ENCODE measurements at places on chromosomes 12 and 14.

DNA sequence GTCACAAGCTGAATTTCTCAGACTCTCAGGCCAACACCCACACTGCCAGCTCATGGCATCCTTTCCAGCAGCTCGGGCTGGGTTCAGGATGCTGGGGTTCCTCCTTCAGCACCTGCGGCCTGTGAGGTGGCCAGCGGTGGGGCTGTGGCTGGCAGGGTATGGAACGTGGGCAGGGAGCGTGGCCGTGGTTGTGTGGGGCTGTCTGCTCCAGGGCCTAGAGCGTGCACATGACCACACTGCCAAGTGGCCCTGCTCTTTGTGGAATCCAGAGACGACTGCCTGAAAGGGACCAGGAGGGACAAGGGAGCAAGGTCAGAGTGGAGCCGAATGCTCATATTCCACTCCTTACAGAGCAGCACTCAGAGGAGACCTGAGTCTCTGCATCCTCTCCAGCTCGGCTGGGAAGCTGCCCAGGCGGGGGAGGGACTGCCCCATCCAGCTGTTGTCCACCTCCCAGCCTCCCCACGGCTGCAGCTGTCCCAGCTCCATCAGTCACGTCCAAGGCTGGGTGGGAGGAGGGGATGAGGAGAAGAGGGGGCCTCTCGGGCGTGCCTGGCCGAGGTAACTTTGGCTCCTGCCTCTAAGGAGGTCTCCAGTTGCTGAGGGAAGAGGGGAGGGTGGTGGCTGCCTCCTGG is 71.3 kb downstream of the TSPAN9 start:
- no peak for DNase-seq

- DNase-seq, result no peak
Observed at GRCh38 chr14:37600880-37601741, 5.7 kb downstream of the TTC6 start.

DNA sequence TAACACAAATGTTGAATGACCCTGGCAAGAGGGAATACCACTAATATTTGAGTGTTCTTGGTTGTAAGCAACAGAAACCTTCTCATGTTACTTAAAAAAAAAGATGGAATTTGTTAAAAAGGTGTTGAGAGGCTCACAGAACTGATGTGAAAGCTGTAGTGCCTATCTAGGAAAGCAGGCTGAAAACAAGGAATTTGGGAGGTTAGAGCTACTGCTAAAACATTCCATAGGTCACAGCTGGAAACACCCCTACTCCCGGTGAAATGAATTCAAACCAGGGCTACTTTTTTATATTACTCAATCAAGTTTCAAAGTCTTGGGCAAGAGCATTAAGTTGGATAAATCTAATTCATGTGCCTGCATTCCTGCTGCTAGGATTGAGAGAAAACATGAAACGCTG is 104.1 kb downstream of the SLC35F4 start:
- DNase-seq, result no peak

GRCh38 chr12:42695490-42695995 is 106.0 kb upstream of the PRICKLE1 start:
- no peak for DNase-seq

DNA sequence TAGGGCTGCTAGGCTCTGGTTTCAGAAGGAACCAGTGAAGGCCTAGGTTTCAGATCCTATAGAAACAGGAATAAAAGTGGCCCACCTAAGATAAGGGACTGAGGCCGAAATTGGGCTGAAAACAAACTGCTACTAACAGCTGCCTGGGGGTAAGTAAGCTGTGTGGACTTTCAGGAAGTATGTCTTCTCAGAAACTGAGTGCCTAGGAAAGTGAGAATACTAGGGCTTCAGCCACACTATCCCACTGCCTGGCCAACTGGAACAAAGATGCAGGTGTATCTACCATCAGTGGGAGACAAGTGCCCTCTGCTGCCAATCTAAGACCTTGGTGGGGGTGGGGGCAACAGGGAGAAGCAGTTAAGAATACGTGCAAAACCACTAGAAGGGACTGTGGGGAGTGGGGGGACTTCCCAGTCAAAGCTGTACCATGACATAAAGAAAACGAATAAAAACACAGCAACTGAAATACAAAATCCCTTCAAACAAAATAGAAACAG is 82.5 kb downstream of the MED13L start:
- no peak for DNase-seq

GRCh38 chr12:105948331-105948730 is 190.4 kb downstream of the NUAK1 start:
- no peak for DNase-seq

- DNase-seq, result no peak
Observed at GRCh38 chr12:81500788-81501187, 258.4 kb downstream of the PPFIA2 start.

GRCh38 chr12:6765634-6766581 is at the start of gene PTMS:
TSS of gene PTMS (plus strand) at chr12:6766363. CDS start at chr12:6766706, 343 bp downstream.
- no peak for DNase-seq

DNA sequence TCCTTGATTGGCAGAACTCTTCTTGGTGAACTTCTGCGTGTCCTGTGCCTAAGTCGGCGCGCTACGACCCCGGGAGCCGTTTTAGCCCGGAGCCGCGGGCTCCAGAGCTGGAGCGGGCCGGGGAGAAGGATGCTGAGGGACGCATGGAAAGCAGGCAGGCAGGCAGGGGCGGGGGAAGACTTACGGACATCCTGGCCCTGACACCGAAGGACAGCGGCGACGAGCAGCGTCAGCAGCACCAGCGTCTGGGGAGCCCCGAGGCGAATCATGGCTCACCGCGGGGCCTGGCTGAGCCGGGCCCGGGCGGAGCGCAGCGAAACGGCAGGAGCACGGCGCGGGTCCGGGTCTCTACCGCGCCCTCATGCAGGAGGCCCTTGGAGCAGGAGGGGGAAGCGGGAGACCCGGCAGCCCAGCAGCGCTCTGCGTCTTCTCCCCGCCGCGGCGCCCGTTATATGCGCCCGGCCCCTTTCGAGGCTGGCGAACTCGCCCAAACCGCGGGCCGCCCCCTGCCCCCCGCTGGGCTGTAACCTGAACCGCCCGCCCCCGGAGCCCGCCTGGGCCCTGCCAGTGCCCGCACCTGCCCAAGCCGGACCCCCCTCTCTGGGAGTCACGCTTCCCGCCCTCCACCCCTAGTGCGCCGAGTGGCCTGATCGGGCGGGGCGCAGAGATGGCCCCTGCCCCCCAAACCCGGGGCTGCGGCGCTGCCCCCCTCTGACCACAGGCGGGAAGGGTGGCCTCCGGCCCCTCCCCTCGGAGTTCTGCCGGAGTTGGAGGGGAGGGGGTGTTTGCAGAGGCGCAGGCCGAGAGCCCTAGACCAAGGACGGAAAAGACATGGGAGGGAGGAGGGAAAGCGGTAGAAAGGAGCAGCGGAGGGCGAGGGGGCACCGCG is at the start of gene COL2A1:
TSS of gene COL2A1 (minus strand) at position 424 of the 889 bp plus-strand sequence. CDS start at position 269, 155 bp downstream.
- DNase-seq, result no peak

GRCh38 chr14:22423958-22424357 is 165.1 kb downstream of the DAD1 start:
- no peak for DNase-seq

DNA sequence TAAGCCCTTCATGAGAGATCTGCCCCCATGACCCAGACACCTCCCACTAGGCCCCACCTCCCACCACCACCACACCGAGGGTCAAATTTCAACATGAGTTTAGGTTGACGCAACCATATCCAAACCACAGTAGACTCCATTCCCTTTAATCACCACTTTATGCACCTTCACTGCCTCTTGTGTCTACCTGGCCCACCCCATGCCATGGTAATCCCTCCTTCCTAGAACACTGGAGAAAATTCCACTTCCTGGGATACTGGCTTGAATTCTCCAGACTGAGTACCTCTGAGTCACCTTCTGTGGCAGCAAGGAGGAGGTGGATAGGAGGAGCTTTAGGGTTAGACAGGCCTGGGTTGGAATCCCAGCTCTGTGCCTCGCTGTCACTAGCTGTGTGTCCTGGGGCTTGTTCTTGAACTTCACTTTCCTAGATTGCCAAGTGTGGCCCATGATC is 26.1 kb upstream of the CIPC start:
- DNase-seq, result no peak

GRCh38 chr14:31895646-31896045 is 181.5 kb upstream of the ARHGAP5 start:
- no peak for DNase-seq

- DNase-seq, result no peak
Observed at GRCh38 chr14:106442857-106443256, 916.5 kb downstream of the TMEM121 start.

GRCh38 chr14:65639216-65639615 is 226.7 kb downstream of the FUT8 start:
- DNase-seq, result no peak

GRCh38 chr12:2288875-2289274 is 236.1 kb downstream of the CACNA1C start:
- DNase-seq, result no peak

DNA sequence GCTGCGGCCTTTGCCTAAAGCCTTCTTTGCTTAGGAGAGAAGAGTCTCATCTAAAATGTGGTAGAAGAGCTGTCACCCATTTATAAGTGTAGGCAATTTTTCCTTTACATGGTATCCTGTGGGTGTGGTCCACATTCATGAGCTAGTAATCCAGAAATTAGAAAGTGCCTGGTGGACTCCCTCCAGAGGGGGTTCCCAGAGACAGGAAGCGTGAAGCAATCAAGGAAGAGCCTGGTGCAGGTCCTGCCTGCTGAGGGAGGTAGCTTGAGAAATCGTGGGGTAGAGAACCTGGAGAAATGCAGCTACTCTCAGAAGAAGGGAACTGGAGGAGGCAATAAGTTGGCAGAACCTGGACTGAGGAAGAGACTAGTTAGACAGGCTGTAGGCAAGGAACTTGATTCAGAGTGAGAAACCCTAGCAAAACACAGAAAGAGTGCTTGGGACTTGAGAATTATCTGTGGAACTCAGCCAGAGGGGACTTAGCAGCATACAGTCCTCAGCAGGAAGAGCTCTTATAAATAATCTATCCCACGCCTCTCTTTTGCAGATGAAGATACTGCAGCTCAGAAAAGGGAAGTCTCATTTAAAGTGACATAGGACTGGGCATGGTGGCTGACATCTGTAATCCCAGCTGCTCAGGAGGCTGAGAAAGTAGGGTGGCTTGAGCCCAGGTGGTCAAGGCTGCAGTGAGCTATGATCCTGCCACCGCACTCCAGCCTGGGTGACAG is 182.4 kb upstream of the CCND2 start:
- DNase-seq, result no peak

DNA sequence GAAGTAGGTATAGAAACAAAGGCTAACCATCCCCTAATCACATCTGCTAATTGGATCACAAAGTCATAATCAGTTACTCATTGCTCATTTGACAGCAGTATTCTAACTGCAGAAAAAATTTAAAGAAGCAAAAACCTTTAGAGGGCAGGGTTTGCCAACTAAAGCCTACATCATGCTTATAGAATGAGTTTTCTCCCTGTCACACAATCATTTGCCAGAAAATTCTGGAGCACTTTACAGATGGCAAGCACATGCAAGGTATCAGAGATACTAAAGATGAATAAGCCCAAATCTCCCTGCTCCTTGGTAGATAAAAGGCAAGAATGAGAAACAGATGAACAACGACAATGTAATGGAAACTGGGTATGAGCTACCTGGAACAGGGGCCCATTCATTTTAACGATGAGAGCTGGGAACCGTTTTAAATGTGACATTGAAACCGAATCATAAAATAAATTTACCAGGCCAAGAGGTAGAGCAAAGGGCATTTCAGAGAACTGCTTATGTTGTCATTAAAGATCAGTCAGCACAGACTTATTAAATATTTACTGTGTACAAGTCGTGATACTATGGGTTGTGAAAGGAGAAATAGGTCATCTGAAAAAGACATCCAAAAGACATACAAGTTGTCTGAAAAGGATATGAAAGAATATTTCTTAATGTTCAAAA is 211.4 kb upstream of the ABCD2 start:
- no peak for DNase-seq

DNA sequence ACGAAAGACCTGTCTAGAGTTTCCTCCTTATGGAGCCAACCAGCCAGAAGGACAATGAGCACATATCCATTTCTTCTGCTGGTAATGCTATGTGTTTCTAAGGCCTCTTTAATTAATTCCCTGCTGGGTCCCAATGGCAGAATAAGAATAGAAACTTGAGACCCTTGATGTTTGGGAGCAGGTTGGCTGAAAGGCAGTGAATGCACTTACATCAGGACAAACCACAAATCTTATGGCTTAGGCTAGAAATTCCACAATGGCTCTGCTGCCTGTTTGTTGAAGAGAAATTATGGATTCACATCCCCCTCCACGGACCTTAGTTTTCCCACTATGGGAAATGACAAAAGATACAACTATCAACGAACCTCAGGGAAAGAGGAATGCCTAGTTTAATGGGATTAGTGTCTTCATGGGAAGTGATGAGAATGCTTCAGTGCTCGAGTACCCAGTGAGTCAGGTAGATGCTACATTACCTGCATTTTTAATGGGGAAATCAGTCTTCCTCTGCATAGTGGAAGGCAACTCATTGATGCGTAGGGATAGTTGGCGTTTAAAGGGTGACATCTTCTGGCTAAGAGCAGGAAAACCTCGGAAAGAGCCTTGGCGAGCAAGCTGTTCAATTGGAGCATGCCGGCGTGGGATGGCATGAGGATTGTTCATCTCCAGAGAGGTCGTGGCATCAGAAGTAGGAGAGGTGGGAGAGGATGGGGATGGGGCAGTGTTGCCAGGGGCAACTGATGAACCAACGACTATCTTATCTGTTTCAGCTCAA is 46.5 kb downstream of the PAPLN start:
- DNase-seq, result no peak

DNA sequence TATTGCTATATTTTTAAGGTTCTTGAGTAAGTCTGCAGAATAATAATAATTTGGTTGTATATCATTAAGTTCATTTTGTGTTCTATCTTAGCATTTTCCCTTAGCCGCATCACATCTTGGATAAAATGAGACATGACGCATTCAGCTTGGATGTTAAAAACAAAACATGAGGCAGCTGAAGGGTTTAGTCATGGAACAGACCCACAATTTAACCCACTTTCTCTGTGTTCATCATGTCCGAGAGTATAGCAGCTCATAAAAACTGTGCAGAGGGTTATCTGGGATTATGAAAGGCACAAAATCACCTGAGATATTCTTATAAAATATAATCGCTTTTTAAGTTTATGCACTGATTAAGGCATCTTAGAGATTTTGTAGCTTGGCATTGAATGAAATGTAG is 219.3 kb downstream of the TRHDE start:
- DNase-seq, result no peak

DNA sequence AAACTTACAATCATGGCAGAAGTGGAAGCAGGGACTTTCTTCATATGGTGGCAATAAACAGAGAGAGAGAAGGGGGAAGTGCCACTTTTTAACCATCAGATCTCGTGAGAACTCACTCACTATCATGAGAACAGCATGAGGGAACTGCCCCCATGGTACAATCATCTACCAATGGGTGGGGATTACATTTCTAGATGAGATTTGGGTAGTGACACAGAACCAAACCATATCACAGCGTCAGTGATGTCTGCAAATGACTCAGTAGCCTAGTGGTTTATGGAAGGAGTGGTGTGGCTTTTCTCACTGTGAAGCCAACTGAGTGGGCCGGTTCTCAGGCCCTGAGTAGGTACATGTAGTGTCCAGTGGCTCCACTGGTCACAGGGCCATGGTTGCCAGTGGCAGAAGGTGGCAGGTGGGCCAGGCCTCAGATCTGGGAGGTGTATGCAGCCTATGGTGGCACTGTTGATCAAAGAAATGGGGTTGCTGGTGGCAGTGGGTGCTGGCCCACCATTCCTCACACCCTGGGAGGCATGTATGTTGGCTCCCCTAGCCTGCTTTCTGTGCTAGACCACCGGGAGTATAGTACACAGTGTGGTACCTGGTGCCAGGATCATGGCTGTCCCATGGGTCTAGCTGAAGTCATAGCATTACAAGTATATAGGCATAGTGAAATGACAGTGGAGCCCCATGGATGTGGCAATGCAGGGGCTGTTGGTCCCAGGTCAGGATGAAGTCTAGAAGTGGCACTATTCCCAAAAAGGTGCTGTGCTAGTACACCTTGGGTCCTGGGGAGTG is 191.9 kb downstream of the NUBPL start:
- no peak for DNase-seq
